Renal pelvis (tissue), 12 donors: ENCODE measurements at places on chromosomes 4 and X.

DNA sequence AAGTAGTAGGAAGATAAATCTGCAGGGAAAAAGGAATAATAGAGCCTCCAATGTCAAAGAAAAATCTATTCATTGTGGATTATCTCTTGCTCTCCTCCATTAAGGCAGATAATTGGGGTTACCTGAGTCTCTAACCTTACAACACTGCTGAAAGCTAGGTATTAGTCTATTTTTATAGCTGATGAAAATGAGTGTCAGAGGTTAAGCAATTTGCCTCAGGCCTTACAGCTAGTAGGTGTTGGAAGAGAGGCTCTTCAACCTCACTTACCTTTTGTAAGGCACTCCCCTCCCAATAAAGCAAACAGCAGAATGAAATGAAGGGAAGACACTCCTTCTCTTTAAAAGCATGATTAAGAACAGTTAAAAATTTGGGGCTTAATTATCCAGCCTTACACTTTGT lies 45.4 kb upstream of the GAB1 start:
- no peak for DNase-seq

DNA sequence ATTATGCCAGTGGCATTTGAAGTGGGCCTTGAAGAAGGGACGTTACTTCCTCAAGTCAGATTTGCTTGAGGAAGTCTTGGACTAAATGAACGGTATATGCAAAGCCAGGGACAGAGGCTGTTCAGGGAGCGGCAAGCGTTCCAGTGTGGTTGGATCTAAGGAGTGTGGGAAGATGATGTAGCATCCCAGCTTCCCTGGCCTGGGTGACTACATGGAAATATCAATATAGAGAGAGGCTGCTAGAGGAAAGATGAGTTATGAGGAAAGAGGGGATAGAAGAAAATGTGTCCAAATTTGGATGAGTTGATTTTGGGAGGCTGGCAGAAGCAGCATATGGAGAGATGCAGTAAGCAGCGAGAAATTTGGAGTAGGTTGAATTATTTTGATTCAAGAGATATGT lies 432.5 kb upstream of the TENM3 start:
- DNase-seq = no peak

DNA sequence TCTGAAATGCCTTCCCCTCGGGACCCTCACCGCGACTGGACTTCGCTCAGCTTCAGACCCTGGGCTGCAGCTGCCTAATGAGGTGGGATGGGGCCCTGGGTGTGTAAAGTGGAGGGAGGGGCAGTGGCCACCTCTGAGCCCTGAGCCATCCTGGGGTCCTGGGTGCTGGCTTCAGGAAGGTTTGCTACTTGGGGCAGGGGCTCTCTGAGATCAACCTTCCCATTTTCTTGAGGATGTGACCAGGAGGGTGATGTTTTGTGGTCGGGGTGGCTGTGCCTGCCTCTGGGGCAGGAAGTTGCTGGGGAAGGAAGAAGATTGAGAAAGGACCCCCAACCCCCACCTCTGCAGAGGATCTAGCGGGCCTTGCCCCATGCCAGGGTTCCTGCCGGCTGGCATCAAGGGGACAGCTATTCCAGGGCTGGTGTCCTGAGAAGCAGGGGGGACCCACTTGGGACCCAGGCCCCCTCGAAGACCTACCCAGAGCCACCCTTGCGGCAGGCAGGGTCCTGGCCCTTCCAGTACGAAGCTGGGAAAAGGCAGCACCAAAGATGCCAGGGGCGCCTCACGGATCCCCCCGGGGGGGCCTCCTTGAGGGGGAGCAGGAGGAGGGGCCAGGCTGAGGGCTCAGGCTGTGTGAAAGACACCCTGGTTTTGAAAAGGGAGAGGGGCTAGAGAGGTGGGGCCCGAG lies 6.5 kb downstream of the SH3BP2 start:
- no peak for DNase-seq

- no peak for DNase-seq
Observed at GRCh38 chrX:48540480-48540879, 966 bp downstream of the TBC1D25 start.

- DNase-seq = no peak
Observed at GRCh38 chrX:136752796-136753195, 27.9 kb downstream of the ARHGEF6 start.

DNA sequence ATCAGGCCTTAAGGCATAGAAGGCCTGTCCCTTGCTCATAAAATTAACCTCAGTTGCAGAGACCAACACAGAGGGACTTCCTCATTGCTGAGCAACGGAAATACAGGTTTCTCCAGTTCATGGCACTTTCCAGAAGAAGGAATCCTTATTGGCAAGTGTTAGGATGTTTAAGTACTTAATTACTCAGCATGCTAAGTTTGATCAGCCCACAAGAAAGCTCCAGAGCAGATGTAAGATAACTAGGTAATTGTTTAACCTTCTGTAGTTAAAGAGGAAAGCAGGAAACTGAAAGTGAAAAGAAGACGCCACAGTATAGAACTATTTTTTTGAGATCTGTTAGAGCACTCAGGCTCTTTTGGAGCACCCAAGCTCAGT lies 33.5 kb downstream of the SMS start:
- DNase-seq = peak; percentile 27

DNA sequence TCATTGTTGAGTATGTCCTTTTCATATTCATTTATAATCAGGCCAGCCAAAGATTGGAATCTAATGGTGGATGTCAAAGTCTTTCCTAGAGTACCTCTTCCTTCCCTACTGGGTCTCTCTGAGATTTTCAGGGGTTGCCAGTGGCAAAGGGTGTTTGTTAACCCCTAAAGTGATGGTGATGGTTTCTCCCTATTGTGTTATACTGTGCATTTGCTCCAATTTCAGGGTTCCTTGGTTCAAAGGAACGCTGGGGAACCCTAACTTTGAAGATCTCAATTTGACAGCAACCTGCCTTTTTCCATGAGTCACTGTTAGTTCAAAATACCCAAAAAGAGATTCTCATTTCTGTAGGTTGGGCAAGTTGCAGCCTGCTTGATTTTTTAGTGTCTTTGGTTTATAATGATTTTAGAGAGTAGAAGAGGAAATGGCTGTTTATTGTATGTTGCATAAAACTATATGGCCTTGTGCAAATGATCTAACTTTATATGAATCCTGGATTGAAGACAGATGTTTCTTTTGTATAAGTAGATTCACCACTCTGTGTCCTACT lies 23.0 kb downstream of the GAB1 start:
- DNase-seq = no peak

DNA sequence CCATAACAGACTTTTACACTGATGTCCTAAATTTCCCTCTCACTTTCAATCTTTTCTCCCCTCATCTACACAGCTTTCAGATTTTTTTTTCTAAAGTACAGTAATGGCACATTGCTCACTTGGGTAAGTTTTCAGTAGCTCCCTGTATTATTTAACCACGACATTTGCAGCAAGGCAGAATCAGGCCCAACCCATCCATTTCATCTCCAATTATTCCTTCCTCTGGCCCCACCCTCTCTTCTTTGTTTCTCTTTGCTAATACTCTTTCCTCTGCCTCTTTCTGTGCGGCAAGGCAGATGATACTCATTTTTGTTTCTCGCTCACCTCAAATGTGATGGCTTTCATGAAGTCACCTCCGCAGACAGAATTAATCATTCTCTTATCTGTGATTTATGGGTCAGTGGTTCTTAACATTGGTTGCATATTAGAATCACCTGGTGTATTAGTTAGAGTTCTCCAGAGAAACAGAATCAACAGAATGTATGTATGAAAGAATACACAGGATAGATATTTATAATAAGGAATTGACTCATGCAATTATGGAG lies 43.4 kb upstream of the GATB start:
- no peak for DNase-seq

DNA sequence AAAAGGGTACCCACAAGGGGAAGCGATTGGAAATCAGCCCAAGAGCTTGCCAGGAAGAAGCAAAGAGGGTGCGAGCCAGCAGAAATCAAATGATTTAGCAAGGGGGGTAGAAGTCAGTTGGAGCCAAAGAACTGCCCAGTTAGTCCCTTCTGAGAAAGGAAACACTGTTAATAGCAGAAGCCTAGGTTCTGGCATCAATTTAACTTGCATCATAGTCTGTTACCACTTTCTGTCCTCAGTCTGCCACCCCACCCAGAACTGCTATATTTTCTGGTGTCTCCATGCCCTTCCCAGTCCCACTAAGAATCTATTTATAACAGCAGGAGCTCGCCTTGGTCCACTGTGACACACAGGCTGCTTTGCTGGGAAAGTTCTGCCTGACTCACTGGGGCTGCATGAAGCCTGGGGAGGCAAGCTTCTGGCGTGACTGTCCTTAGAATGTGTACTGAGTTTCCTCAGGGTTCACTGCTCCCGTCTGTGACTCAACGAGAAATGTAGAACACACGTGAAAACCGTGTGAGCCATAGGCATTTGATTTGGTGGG lies 157.8 kb upstream of the TTC29 start:
- no peak for DNase-seq

GRCh38 chr4:23911675-23912455 lies 22.0 kb upstream of the PPARGC1A start:
- DNase-seq = no peak

DNA sequence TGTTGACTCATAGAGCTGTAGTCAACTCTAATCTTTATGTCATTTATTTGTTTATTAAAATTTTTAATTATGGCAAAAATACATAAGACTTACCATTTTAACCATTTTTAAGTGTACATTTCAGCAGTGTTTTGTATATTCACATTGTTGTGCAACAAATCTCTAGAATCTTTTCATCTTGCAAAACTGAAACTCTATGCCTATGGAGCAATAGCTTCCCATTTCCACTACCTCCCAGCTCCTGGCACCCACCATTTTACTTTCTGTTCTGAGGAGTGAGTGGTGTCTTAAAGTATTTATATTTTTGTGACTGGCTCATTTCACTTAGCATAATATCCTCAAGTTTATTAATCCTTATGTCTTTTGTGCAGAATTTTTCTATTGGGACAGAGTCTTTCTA lies 181.0 kb downstream of the GPAT3 start:
- DNase-seq = no peak

DNA sequence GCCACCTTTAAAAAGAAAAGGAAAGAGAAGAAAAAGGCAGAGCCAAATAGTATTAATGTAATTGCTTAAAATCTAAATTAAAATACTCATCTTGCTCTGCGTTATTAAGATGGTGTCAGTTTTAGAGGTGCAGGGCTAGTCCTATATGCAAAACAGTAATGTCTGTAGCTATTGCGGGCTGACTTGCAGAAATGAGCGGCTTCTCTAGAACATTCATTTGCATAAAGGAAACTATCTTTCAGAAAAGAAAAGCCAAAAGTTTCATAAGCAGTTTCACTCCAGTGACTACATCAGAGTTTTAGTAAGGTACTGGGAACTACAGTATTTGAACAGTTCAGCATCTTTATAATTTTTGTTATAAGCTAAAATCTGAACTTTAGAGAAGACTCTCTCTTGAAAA lies 6.0 kb downstream of the SMAD1 start:
- no peak for DNase-seq

- DNase-seq = peak; percentile 35
Observed at GRCh38 chrX:56726605-56727004, 2.4 kb upstream of the NBDY start.

GRCh38 chr4:10671366-10671765 lies 13.2 kb downstream of the CLNK start:
- no peak for DNase-seq

- no peak for DNase-seq
Observed at GRCh38 chr4:159871141-159871540, 768.3 kb downstream of the RAPGEF2 start.

GRCh38 chrX:101460669-101461068 lies 24.6 kb upstream of the ARMCX4 start:
- no peak for DNase-seq

DNA sequence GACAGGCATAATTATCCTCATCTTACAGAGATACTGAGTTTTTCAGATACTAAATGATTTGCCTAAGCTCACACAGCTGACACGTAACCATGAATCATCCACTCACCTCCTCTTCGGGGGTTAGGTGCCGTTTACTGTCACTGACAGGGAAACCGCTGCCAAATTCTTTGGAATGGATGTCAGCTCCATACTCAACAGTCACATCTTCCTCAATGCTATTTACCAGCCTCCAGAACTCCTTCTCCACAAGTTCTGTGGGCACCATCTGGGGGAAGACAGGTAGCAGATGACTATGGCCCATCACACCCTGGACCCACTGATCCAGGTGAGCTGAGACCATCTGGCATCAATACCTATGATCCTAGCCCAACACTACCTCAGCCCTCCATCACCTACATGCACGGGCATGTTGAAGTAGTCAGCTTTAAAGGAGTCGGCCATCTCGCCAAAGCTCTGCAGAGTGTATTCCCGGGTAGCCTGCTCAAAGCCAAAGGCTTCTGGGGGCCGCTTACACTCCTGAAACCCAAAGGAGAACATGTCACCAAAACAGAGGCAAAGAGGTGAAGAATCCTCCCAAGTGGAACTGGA lies 13.5 kb downstream of the KDM5C start:
- DNase-seq = no peak

DNA sequence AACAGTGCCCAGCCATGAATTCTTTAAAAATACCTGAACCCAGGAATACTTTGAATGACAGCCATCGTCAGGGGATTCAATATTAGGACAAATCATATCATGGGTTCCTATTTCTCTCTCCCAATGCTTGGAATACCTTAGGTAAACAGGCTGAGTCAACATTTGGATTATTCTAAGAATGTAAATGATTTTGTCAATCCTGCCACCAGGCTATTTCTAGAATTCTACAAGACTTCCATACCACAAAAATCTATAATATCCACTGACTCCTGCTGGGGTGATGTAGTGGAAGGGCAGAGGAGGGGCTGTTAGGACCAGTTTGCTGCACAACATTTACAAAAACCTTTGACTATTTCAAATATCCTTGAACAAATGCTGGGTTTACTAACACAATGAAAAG lies 65.2 kb downstream of the IGFBP7 start:
- DNase-seq = no peak

DNA sequence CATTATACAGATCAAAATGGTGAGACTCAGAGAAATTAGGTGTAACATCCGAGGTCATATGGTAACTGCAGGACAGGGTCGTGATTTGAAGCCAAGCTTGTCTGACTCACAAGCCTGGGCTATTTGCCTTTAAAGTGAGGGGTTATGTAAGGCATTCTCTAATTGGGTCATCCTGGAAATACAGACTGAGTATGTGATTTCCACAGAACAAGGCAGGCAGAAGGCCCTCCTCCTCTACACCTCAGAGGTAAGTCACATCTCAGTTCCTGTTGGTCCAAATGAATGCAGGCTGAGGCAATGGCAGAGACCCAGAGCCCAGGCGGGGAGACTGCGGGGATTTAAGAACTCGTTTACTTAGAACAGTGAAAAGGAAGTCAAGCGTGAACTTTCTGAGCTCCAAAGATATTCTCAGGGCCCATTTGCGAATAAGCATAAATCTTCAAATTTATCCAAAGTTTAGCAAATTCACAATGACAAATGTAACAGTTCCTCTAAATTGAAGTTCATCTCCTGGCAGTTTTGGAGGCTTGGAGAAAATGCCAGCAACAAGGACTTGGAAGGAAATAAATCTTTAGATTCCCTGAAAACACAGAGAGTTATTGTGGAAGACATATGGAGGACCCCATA lies 153.3 kb downstream of the LDB2 start:
- DNase-seq = no peak

DNA sequence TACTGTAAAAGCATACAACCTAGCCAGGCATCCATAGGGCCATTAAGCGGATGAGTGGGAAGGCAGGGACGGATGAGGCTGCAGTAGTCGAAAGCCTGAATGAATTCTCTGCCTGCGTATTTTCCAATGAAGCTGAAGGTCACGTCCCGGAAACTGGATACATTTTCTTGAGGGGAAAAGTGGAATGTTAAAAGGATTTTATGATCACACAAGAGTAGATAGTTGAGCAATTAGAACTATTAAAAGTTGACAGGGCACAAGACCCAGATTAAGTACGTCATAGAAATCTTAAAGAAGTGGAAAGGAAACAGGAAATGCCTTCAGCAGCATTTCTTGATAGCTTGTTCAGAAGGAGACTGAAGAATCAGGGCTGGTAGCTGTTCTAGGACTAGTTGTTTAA lies 98.3 kb upstream of the CXXC4 start:
- peak; percentile 52 for DNase-seq

- DNase-seq = no peak
Observed at GRCh38 chr4:54513204-54513603, 144.6 kb upstream of the KIT start.
